ENCODE measurements at places on chromosomes 5 and 9. TPM values are rescaled to one million over a fixed set of nuclear protein-coding genes. Genes with fewer than 3 reads are reported as not detected.

The ZBTB34 gene
- 15.4 TPM for total RNA-seq

- no peak for DNase-seq
- H3K36me3 ChIP-seq = no peaks in the 10 kb centered on the region
- H3K4me3 ChIP-seq = no peak overlapping the region
- H3K27ac ChIP-seq = no peak overlapping the region
Measured at GRCh38 chr9:8899511-8899910, 1099.9 kb upstream of the DMAC1 start.

DNA sequence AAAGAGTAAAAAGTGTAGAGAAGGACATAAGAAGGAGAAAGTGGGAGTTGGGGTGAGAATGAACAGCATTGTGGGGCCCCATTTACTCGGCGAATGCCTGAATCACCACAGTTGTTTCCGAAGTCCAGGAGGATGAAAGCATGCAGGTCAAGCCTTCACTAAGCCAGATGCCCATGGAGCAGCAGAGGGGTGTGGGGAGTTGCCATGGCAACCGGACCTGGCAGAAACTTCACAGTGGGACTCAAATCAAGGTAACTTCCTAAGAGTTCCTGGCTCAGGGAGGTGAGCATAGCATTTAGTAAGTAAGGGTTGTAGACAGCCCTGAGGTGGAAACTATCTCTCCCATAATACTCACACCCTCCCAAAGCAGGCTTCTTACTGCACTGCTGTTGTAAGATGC lies 357.1 kb downstream of the TRIM32 start:
- no peak overlapping the region for H3K27ac ChIP-seq
- no peaks in the 10 kb centered on the region for H3K27me3 ChIP-seq
- DNase-seq = no peak
- no peaks in the 10 kb centered on the region for H3K4me1 ChIP-seq
- no peaks in the 10 kb centered on the region for H3K36me3 ChIP-seq
- no peak overlapping the region for H3K4me3 ChIP-seq

DNA sequence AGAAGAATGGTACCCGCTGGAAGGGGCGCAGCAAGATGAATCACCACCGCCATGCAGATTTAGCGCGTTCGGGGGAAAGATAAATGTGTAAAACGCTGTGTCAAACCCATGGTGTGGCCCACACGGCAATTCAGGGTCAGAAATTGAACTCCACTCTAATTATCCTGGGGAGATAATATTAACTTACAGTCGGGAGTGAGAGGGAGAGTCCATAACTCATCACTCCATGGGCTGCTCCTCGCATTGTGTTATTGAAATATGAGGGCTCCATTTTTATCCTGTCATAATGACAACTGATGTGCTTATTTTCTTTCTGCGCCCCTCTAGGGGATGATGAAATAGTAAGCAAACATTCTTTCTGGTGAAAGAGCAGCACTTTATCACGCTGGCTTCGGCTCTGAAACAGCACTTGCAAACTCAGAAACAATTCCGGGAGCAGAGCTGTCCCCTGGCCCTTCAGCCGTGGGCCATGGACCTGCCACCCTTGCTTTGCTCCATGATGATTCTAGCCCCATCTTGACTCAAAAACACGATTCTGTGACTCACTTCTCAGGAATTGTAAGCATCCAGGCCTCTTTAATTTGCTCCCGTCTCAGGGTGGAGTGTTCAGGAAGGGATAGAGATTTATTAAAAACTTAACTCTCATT lies 431.6 kb downstream of the IRX1 start:
- H3K27ac ChIP-seq = no peak overlapping the region
- no peak for DNase-seq
- H3K36me3 ChIP-seq = no peaks in the 10 kb centered on the region
- no peak overlapping the region for H3K4me3 ChIP-seq
- H3K4me1 ChIP-seq = peaks cover 22% of the 10 kb centered on the region
- no peaks in the 10 kb centered on the region for H3K27me3 ChIP-seq

DNA sequence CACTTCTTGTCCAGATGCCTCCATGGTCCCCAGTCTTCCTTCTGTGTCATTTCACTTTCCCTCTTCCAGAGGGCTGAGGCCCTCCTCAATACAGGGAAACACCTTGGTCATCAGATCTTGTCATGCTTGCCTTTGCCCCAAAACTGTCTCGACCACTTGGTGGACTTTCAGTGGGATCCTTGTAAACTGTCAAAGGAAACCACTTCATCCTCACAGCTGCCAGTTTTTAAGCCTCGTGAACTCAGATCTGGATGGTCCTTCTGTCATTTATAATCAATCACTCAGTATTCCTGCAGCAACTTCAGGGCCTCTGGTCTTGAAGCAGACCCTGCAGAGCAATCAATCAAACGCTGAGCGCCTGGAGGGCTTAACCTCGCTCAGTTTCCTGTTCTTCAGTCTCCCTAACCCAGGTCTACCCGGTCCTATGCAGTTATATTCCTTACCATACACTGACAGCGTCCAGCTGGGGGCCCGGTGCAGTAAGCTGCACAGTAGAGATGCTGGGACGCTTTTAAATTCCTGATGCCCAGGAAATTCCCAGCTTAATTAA lies 74.6 kb downstream of the GOLPH3 start:
- no peak for DNase-seq
- H3K27me3 ChIP-seq = no peaks in the 10 kb centered on the region
- H3K27ac ChIP-seq = peak overlapping the region; percentile 39

- no peaks in the 10 kb centered on the region for H3K4me1 ChIP-seq
- DNase-seq = peak; percentile 76
- no peaks in the 10 kb centered on the region for H3K36me3 ChIP-seq
Measured at GRCh38 chr5:60287174-60287771, 393.7 kb upstream of the PDE4D start.
